ENCODE measurements at places on chromosomes 11 and 22.
A peak's percentile ranks its signal among the peaks of the same experiment; 100 is the strongest.

GRCh38 chr11:131234221-131234620, 136.2 kb upstream of the NTM start:
- no peaks in the 10 kb centered on the region for H3K36me3 ChIP-seq
- H3K4me3 ChIP-seq = no peak overlapping the region
- no peak for DNase-seq
- no peak overlapping the region for H3K27ac ChIP-seq
- H3K4me1 ChIP-seq = peaks cover 19% of the 10 kb centered on the region
- H3K27me3 ChIP-seq = peaks cover 21% of the 10 kb centered on the region

GRCh38 chr22:44752285-44753188, at the start of gene ARHGAP8:
Gene ARHGAP8 (plus strand): TSS chr22:44752575. CDS start chr22:44786528, 33,953 bp downstream.
- peak within 1 kb of the TSS; percentile 100 for H3K27ac ChIP-seq
- H3K4me1 ChIP-seq = peaks cover 45% of the 10 kb centered on the region

GRCh38 chr22:17797721-17798559, 23.7 kb upstream of the BID start:
- no peak overlapping the region for H3K4me3 ChIP-seq
- peaks cover 2% of the 10 kb centered on the region for H3K36me3 ChIP-seq
- DNase-seq = no peak
- H3K27me3 ChIP-seq = no peaks in the 10 kb centered on the region

DNA sequence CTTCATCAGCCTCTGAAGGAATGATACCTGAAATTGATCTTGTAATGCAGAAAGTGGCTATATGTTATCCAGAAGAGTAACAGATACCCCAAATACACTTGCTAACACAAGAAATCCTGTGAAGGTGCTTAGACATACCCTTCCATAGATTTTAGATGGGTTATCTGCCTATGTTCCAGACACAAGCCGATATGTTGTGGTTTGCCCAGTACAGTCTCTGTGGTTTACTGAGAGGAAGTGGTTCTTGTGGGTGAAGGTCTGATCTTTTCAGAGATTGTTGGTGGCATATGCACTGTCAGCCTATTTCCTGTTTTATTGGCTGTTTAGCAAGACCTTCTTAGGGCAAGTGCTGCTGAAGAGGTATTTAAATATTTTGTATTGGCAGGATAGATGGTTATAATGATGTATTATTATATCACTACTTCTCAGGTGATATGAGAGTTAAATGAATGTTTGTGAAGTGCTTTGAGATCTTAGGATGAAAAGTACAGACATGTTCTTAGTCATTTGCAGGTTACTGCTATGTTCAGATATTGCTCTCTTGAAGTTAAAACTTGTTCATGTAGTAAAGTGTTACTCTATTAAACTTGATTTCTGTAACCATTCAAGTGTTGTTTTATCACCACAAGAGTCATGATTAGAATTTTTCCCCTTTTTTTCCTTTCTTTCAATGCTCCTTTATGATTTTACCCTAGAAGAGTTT, 8.2 kb downstream of the ARHGEF12 start:
- H3K4me3 ChIP-seq = no peak overlapping the region
- H3K27me3 ChIP-seq = no peaks in the 10 kb centered on the region
- H3K36me3 ChIP-seq = no peaks in the 10 kb centered on the region
- no peak for DNase-seq
- H3K27ac ChIP-seq = peak overlapping the region; percentile 62

DNA sequence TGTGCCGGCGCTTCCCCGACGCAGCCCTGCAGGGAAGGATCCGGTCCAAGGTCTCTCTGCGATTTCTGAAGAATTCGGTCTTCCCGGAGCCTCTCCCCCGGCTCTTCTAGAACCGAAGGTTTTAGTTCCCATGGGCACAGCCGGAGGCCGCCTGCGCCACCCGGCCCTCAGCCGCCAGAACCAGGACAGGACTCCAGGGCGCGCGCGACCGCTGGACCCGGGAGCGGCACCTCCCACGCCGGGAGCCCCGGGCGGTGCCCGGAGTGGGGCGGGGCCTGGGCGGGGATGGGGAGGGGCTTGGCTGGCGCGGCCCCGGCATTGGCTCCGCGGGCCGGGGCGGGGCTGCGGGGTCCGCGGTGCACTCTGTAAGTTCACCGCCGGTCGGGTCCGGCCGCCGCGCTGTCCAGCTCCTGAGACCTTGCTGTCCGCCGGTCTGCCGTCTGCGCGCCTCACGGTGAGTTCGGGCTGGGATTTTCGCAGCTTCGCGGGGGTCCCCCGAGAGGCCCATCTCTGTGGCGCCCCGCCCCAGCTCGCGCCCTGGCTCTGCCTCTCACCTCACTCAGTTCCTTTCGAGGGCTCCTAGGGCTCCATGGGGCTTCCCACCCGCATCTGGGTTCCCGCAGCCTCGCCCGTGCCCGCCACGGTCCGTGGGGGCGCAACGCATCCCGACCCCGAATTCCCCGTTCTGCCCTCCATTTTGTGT, at the start of gene CDC42EP2:
CDC42EP2 (plus strand) TSS at position 366 of the 703 bp plus-strand sequence. CDS start 6,033 bp downstream, outside the sequence.
- peak; percentile 70 for DNase-seq
- H3K27ac ChIP-seq = peak within 1 kb of the TSS; percentile 64
- peaks cover 24% of the 10 kb centered on the region for H3K4me1 ChIP-seq
- peaks cover 16% of the 10 kb centered on the region for H3K27me3 ChIP-seq
- no peaks in the 10 kb centered on the region for H3K36me3 ChIP-seq
- H3K4me3 ChIP-seq = peak within 1 kb of the TSS; percentile 73

DNA sequence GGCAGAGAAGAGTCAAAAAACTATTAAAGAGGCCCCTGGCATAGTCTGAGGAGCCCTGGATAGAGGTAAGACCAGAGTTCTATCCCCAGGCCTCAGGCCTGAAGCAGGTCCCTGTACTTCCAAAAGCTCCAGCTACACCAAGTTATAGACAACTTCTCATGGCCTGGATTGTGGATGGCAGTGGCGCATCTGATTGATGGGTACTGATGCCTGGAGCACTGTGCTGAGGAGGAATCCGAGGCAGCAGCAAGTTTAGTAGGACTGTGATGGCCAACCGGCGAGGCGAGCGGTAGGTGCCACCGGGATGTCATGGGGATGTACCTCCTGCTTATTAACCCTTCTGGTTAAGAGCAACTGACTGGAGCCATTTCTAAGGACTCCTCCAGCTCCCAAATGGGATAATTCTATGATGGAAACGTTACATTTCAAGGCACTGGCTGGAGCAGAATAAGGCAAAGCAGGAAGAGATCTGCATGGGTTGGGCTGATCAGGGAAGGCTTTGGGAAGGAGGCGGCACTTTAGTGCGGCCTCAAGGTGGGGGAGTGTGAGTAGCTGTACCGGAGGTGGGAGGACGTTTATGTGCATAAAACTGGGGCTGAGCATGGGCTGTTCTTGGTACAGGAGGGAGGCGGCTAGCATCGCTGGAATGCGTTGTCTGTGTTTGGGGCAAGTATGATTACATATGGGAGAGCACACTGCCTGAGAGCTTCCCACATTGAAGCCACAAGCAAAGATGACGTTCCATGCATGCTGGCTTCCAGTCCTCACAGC, 24.2 kb upstream of the JAM3 start:
- no peak for DNase-seq
- H3K27ac ChIP-seq = no peak overlapping the region
- no peak overlapping the region for H3K4me3 ChIP-seq
- peaks cover 32% of the 10 kb centered on the region for H3K27me3 ChIP-seq

DNA sequence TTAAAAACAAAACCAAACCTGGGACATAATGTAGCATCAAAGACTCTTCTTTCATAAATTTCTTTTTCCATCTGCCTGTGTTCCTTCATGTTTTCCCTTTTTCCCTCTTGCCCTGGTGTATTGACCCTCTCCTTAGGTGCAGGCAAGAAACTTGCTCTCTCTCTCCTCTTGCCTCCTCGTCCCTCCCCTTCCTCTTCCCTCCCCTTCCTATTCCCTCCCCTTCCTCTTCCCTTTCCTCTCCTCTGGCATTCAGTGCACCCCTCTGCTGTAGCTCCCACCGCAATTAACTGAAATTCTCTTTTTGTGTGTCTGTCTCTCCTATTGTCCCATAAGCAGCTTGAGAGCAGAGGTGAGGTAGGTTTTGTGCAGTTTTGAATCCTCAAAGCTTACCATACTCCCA, 49.9 kb downstream of the CSF2RB start:
- DNase-seq = no peak
- H3K4me1 ChIP-seq = peaks cover 5% of the 10 kb centered on the region
- H3K27me3 ChIP-seq = peaks cover 26% of the 10 kb centered on the region
- no peak overlapping the region for H3K27ac ChIP-seq

DNA sequence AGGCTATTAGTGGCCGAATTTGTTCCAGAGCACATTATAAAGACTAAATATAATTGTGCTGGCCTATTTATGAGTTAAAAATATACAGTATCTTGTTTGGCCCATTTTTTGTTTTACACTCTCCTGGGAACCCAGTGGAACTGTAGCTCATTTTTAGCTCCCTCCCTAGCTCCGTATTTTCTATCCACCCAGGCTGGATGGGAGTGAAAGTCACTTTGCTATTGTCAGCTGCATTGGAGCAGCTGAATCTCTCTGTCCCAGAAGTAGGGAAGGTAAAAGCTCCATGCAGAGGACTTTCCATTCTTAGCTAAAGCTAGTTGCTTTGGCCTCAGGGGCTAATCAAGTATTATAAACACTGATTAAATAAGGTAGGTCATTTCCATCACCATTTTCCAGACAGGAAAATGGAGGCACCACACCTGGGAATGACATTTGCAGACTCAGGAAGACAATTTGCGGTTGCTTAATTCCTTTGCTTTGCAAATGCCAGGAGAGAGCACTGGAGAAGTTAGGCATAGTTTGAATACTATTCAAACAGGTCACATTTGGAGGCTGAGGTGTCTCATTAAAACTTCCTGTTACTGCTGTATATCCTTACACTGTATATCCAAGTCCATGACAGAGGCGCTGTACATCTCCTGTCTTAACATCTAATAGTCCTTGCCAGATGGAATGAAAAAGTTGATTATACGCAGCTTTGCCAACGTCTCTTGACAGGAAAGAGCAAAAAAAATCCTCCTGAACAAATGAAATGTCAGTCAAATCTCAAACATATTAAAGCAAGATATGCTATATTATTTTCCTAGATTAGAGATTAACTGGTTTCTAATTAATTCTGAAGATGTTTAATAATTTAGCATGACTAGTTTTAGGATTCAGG, 338.1 kb upstream of the KIRREL3 start:
- H3K36me3 ChIP-seq = no peaks in the 10 kb centered on the region
- peaks cover 9% of the 10 kb centered on the region for H3K27me3 ChIP-seq
- DNase-seq = no peak
- no peak overlapping the region for H3K4me3 ChIP-seq

DNA sequence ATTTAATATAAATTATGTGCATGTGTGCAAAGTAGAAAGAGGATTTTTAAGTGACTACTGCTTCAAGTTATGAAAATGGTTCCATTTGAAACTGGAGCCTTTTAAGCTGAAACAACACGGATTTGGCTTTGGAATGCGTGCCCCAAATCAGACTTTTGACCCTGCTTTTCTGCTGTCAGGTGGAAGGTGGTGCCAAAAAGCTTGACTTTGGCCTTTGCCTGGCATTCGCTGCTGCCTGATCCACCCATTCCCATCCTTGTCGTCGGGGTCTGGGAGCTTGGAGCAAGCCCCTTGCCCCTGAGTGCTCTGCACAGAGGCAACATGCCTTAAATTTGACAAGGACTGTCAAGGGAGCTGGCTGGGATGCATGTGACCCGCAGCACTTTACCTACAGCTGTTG, 335.3 kb upstream of the SYN3 start:
- no peaks in the 10 kb centered on the region for H3K36me3 ChIP-seq
- peaks cover 31% of the 10 kb centered on the region for H3K4me1 ChIP-seq
- H3K4me3 ChIP-seq = no peak overlapping the region

- no peak for DNase-seq
- peaks cover 4% of the 10 kb centered on the region for H3K27me3 ChIP-seq
- H3K4me1 ChIP-seq = peaks cover 15% of the 10 kb centered on the region
- H3K4me3 ChIP-seq = no peak overlapping the region
- no peak overlapping the region for H3K27ac ChIP-seq
These were observed 117.7 kb upstream of the LMO1 start for GRCh38 chr11:8381343-8381742.

GRCh38 chr11:78788533-78788932, 213.9 kb upstream of the NARS2 start:
- H3K27ac ChIP-seq = no peak overlapping the region
- peaks cover 14% of the 10 kb centered on the region for H3K4me1 ChIP-seq
- DNase-seq = no peak
- no peak overlapping the region for H3K4me3 ChIP-seq
- peaks cover 30% of the 10 kb centered on the region for H3K36me3 ChIP-seq

DNA sequence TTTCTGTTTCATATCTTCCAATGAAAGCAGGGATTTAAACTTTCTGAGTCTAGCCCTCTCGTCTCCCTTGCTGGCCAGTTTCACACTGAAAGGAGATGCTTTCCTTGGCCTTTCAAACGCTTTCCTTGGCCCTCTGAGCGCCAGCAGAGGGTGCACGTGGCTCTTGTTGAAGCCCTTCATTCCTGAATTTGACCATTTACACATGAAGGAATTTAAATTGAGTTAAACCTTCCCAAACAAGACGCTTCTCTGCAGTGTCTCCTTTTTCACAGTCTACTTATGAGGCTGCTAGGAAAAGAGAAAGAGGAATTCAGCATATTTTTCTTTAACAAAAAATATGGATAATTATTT, 21.6 kb downstream of the NNMT start:
- no peak overlapping the region for H3K27ac ChIP-seq
- H3K4me3 ChIP-seq = no peak overlapping the region

- H3K36me3 ChIP-seq = no peaks in the 10 kb centered on the region
- peak; percentile 32 for DNase-seq
- H3K27ac ChIP-seq = no peak overlapping the region
- no peak overlapping the region for H3K4me3 ChIP-seq
These were observed 82.3 kb downstream of the RCN1 start for GRCh38 chr11:32172848-32173834.

DNA sequence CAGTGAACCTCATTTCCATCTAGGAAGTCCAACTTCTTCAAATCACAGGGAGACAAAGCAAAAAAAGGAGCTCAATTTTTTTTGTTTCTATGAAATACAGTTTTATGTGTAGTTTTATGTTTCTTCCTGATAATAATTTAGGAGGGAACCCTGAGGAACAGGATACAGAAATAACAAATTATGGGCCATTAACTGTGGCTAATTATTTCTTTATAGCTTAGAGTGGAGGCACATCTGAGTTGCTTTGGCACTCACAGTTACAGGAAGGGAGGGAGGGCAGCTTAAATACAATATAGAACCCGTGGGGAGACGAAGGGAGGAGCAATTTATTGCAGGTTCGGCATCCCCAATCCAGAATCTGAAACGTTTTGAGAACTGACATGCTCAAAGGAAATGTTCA, 37.1 kb upstream of the HORMAD2 start:
- peaks cover 27% of the 10 kb centered on the region for H3K4me1 ChIP-seq
- H3K27ac ChIP-seq = no peak overlapping the region
- no peak for DNase-seq
- H3K27me3 ChIP-seq = no peaks in the 10 kb centered on the region
- H3K4me3 ChIP-seq = no peak overlapping the region
- no peaks in the 10 kb centered on the region for H3K36me3 ChIP-seq

GRCh38 chr11:7844521-7844920, 47.8 kb upstream of the OR5P2 start:
- no peak for DNase-seq
- no peaks in the 10 kb centered on the region for H3K27me3 ChIP-seq
- H3K4me1 ChIP-seq = peaks cover 15% of the 10 kb centered on the region
- H3K4me3 ChIP-seq = no peak overlapping the region
- H3K36me3 ChIP-seq = peaks cover 12% of the 10 kb centered on the region

GRCh38 chr22:30312053-30312452, 14.7 kb downstream of the TBC1D10A start:
- DNase-seq = no peak
- no peak overlapping the region for H3K4me3 ChIP-seq
- peaks cover 13% of the 10 kb centered on the region for H3K4me1 ChIP-seq
